ENCODE measurements at places on chromosomes 5 and 9. TPM values are rescaled to one million over a fixed set of nuclear protein-coding genes. Genes with fewer than 3 reads are reported as not detected.
A peak's percentile ranks its signal among the peaks of the same experiment; 100 is the strongest.

PRR16 gene
- total RNA-seq = 9.1 TPM

ARSI gene
- 23.0 TPM for total RNA-seq

KIF12 gene
- total RNA-seq = 0.34 TPM

CATSPER3 gene
- total RNA-seq = 0.39 TPM

GRCh38 chr5:122429545-122430318 is 117.7 kb downstream of the SNCAIP start:
- DNase-seq = no peak

DNA sequence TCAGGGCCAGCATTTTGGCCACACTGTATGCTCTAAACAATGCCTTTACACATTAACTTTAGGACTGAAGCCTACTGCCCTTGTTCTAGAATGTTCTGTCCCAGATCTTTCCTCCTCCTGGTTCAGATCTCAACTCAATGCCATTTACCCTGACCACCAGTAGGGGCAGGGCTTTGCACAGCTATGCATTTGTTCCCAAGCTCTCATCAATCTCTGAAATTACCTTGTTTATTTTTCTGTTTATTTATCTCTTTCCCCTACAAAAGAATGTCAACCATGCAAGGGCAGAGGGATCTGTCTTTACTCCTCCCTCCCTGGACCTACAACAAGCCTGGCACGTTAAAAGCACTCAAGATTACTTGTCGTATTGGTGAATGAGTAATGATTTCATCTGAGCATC is 612.9 kb downstream of the BNC2 start:
- DNase-seq = no peak

DNA sequence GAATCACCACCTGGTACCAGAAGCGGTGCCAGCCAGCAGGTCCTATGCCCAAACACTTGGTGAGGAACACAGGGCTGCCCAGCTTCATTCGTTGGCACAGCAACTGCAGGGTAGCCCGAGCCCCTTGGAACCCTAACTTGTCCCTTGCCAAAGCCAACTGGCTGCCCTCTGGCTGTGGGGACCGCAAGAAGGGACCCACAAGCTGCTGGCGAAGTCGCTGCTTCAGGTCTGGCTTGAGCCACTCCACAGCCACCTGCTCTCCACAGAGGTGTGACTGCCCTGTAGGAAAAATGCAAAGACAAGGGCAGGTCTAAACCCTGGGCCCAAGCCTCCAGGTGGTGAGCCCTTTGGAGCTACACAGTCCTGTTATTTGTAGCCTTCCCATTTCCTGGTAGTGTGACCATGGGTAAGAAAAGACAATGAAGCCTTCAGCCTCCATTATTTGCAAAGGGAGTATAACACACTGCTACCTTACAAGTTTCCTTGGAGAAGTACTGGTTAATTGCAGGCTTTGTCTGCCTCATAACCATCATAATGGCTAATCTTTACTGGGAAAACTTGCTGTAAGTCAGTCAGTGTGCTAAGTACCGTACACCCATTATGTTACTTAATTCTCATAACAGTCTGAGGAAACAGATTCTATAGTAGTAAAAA is 1.8 kb downstream of the DND1 start:
- DNase-seq = no peak

DNA sequence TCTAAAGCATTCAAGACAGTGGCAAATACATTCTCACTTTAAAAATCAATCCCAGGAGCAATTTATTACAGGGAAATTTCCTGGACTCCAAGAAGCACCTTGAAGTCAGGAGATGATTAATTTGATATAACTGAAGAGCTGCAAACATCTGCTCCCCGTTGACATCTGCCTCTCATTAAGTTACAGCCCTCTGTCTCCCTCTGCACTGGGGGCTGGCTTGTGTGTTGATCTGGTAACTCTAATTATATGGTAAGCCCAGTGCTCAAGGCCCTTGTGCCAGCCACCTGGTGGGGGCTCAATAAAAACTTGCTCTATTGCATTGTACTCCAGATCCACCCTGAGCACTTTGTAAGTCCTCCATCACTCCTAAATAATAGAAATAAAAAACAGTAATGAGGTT is 131.1 kb upstream of the ZNF462 start:
- no peak for DNase-seq

GRCh38 chr9:110025551-110026170 is 182.3 kb downstream of the C9orf152 start:
- no peak for DNase-seq

DNA sequence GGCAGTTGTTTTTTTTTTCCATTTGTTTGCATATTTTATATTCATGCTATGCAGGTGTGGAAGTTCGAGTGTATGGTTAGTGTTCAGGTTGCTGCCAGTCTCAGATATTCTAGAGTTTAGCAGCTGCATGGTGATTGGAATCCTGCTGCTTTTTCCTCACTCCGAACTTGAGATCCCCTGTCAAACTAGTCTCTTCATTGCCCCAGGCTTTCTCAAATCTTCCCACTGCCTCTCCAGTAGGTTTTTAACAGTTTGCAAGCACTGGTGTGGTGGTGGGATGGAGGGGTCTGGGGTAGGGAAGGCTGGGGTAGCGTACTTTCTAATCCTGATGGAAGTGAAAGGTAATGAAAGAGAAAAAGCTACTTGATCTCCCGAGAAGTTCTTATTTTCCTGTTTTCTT is 112.9 kb downstream of the CHSY3 start:
- DNase-seq = no peak

DNA sequence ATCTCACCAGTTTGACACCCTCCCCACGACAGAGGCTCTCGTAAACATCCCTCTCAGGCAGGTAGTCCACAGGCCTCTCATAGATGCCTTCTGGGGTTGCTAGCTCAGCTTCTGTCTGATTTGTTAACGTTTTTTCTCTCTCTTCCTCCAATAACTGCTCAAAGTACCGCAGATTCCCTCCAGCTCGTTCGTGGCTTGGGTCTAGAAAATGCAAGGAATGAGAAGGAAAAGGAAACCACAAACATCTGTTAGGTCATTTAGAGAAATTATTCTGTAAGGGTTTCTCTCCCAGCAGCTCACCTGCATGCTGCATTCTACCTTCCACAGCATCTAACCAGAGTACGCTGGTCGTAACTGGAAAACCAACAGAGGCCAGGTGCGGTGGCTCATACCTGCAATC is 18.5 kb downstream of the P4HA2 start:
- peak; percentile 85 for DNase-seq

DNA sequence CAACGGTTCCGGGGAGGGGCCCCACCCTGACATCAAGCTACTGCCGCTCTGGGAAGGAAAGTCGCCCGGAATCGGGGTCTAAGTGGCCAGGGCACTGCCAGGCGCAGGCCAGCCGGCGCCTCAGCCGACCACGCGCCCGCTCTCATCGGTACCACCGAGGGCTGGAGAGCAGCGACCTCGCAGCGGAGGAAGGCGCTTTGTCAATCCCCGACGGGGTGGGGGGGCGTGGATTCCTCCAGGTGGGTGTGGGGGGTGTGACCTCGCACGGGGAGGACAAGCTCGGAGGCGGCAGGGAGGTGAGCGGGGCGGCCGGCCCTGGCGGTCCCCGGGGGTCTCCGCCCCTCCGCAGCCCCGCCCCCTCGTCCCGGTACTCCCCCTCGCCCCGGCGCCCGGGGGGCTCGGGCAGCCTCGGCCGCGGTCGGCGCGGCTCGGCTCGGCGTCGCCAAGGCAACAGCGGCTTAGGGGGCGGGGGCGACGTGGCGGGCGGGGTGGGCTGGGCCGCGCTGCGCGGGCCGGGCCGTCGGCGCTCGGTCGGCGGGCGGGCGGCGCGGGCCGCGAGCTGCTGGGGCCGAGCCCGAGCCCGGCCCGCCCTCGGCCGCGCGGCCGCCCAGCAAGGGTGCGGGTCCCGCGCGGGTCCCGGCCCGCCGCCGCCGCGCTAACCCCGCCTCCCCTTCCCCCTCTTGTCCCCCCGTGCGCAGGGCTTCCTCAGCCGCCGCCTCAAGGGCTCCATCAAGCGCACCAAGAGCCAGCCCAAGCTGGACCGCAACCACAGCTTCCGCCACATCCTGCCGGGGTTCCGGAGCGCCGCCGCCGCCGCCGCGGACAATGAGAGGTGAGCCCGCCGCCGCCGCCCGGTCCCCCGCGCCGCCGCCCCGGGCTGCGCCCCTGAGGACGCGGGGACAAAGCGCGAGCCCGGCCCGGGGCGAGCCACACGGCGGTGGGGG is 47.5 kb downstream of the DAB2IP start:
- DNase-seq = peak; percentile 44

DNA sequence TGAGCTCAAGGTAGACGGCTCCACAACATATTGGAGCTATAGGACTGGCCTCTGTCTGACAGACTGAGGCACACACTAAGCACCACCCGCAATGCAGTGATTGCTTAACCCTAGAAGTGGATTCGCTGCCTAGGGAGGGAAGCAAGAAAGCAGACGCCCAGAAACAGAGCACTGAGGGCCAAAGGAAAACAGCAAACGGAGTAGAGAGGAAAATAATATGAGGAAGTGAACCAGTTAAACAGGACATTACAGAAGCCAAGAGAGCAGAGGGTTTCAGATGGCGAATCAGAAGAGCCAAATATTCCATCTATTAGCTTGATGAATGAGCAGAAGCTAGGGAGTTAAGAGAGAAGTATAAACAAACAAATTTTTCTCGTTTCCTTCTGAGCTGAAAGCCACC is 139.2 kb upstream of the LHFPL2 start:
- DNase-seq = no peak
